ENCODE measurements at places on chromosomes 2 and 18. TPM values are rescaled to one million over a fixed set of nuclear protein-coding genes. Genes with fewer than 3 reads are reported as not detected.
A peak's percentile ranks its signal among the peaks of the same experiment; 100 is the strongest.

The RAB12 gene
- 20.3 TPM for total RNA-seq

The PLCL1 gene
- 27.0 TPM for total RNA-seq

The RTP5 gene
- total RNA-seq: 0.30 TPM

DNA sequence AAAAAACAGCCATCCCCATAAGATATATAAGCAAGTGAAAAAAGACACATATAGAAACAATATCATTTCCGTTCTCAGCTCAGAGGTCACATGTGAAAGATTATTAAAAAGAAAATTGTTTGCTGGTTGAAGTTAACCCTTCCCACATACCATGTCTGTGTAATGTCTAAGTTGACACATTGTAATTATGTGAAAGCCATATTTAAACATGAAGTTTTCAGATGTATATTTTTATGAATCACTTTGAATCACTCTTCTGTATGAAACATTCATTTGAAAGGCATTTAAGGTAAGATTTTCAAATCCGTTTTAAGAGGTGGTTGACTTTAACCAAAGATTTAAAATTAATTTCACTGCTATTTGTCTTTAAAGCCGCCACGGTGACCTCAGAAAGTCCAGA, 441.9 kb downstream of the RND3 start:
- DNase-seq: no peak

DNA sequence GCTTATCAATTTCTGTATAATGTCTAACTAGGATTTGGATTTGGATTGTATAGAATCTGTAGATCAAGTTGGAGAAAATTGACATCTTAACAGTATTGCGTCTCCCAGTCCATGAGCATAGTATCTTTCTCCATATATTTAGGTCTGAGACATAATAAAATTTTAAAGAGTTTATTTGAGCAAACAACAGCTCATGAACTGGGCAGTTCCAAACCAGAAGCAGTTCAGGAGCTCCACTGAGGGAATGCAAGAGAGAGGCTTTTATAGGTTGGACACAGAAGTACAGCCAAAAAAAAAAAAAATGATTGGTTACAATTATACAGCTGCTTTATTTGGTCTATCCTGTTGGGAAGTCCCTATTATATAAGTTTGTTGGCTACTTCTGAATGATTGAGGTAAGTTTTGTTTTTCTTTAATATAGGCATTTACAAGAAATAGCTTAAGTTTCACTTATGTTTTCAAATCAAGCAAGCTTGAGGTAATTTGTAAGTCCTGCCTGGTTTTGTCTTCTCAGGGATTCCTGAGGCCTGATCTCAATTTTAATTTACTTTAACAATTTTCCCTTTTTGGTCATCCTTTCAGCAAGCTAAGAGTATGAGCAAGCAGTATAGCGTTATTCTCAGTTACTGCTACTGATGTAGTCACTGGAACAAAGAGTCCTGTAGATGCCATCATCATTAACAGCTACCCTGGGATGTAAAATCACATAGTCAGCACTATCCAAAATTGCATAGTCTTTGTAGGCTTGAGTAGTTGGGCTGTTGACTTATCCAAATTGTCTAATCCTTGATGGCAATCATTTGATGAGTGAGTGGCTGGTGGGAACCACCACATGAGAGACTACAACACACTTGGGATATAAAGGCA, 27.5 kb upstream of the RUFY4 start:
- no peak for DNase-seq

- peak; percentile 45 for DNase-seq
Measured at GRCh38 chr2:144320491-144320890, 199.4 kb downstream of the ZEB2 start.

DNA sequence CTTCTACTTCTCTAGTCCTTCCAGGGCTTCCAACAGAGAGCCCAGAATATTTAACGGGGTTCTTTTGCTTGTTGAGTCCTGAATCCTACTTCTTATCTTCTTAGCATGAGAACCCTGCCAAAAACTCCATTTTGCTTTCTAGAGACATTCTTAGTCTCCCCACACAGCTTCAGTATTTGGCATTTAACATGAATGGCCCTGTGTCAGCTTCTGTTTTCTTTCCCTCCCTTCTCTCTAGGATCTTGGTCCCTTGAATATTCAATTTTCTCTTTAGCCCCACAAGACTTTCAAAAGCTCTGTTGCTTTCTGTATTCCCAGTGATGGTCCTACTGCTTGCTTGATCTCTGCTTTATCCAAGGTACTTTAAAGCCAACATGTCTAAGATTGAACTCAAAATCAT, 89.5 kb downstream of the WDR7 start:
- no peak for DNase-seq

- no peak for DNase-seq
Measured at GRCh38 chr2:188964976-188965546, 9.1 kb upstream of the COL3A1 start.

DNA sequence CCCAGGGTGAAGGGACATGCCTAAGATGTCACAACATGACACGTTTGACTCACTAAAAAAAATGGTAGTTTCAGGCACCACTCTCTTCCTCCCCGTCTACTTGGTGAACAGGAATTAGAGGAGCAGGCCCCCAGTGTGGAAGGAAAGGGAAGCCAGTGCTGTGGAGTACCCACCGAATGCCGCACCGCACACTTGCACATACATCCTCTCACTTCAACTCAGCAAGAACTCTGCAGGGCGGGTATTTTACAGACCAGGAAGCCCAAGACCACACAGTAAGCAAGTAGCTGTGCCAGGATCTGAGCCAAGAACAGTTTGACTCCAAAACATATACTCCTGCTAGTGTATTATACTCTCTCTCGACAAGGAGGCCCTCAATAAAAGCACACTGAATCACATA, 69.8 kb downstream of the BCL2 start:
- no peak for DNase-seq

DNA sequence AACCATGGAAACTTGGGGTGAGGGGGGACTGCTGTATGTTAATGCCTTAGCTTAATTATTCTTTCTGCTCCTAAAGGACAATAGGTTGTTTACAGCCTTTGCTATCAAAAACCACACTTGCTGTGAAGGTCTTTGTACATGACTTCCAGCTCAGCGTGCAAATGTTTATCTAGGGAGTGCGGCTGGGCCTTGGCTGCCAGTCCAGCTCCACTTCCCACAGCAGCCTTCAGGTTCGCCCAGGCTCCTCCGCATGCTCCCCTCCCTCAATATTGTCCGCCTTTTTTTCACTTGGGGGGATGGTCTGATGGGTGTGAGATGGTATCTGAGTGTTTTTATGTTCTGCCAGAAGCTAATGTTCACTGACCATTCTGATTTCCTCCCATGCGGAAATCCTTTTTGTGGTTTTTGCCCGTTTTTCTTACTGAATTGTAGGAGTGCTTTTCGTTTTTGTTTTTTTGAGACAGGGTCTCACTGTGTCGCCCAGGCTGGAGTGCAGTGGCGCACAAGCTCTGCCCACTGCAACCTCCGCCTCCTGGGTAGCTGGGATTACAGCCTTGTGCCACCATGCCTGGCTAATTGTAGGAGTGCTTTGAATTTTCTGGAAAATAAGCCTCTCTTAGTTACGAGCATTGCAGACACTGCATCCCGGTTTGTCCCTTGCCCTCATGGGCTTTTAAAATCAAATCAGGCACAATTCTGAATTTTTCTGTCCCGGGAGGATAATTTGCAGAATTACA, 28.8 kb downstream of the SH3BP4 start:
- no peak for DNase-seq

- DNase-seq: no peak
Measured at GRCh38 chr2:175844169-175844568, 157.9 kb downstream of the LNPK start.

The EVX2 gene
- total RNA-seq: not detected

The PRKAG3 gene
- not detected for total RNA-seq

DNA sequence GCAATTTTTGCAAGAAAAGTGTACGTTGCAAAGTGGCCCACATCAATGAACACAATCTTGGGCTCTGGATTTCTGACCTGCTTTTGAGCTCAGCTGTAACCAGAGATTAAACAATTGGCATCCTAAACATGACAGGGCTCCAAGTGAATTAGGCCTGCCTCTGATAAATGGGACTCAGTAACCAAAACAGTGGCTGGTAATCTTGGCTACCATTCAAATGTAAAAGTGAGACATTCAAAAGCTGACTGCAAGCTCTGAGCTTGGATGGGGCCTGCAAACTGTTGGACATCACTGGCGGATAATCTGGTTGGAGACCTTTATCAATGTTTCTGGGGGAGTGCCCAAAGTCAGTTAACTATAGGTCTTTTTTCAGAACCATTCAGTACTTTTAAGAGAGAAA, 160.7 kb downstream of the RAB3GAP1 start:
- DNase-seq: no peak

DNA sequence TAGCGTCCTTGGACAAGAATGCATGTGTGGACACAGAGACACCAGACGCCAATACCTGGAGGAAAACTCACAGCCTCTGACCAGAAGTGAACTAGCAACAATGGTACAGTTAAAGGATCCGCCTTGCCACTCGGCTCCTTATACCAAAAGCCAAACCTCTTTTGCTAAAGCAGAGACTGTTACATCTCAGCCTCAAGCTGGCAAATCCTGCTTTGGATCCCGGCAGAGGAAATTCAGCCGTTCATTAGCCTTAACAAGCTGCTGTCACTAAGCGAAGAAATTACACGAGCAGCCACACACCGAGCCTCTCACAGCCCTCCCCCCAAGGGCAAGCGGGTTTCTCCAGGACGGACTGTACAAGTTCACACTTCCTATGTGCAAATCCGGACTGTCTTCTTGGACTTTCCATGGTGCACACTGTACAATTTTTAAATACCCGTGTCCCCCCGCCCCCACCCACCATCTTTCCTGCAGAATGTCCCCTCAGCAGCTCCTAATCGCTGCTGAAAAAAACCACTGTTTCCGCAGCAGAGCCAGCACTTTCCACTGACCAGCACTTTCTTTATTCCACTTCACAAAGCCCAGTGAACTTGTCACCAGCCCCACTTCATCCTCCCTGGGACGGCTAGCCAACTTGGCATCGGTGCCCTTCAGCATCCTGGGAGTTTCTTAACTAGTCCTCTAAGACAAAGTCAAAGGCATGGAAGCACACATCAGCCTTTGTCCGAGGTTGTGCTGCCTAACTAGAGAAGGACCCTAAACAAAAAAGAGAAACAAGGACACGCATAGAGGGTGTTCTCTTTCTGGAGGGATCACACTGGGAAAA, 1.5 kb downstream of the KLF7 start:
- peak; percentile 47 for DNase-seq

The ACSL3 gene
- 65.5 TPM for total RNA-seq

- DNase-seq: peak; percentile 66
Measured at GRCh38 chr2:8575038-8575833, 106.6 kb upstream of the ID2 start.

DNA sequence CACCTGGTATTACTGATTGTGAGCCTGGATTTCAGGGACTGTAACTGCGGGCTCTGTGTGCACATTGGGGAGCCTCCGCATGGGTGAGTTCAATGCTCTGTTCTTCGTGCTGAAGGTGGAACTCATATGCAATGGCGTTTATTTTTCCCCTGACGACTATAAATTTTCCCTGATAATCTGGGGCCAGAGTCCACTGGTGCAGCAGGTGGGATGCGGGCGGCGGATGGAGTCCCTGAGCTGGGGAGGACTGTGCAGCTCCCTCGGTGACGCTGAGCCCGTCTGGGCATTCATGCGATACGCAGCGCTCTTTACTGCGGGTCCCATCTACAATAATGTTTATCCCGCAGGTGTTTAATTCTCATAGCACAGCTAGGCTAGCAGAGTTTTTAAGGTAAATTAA, 181.6 kb upstream of the ALKAL2 start:
- DNase-seq: no peak

DNA sequence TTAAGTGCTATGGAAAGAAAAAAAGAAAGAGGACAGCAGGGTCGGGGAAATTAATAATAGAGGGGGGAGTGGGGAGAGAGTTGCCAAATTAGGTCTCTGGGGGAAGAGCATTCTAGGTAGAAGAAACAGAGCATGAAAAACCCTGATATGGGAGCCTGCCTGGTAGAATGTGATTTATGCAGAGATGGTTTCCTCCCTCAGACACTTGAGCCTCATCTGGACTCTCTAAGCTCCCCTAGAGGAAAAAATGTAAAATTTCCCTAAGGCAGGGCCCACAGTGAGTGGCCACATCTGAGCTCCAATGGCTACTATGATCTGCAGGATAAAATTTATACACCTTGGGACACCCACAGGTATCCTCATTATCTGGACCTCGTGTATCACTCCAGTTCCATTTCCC, 20.6 kb upstream of the EPAS1 start:
- no peak for DNase-seq

- DNase-seq: no peak
Measured at GRCh38 chr18:3409811-3410210, 40.2 kb upstream of the TGIF1 start.

- peak; percentile 43 for DNase-seq
Measured at GRCh38 chr2:32357318-32358110, 691 bp downstream of the BIRC6 start.

DNA sequence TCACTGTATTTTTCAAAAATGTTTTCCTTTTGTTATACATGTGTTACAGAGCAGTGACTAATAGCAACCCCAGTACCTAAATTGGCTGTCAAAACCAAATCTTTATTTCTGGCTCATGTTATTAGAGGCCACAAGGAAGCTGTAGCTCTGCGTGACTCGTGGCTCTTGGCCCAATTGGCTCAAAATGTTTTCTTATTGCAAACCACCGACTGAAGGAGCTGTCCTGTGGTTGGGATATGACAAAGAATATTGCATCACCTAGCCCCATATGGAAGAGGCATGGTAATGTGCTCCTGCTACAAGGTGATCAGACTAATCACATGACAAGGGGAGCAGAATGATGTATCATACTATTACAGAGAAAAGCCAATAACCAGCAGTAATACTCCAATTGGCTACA, 1058.5 kb downstream of the CBLN2 start:
- no peak for DNase-seq

DNA sequence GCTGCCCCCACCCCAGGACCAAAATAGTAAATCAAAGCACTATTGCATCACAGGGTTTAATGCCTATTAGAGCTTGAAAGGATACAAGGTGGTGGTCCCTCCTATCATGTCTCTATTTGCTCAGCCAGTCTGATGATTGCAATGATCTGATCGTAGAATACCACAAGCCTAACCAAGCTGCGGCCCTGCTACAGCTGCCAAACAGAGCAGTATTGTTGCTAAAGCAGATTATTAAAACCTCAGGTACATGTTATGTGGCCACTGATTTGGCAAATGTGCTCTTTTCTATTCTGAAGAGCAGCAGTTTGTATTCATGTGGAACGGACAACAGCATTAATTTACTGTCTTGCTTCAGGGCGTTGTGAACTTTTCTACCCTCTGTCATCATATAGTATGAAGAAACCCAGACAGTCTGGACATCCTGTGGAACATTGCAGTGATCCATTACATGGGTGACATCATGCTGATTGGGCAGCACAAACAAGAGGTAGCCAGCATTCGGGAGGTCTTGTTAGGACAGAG, 8.4 kb upstream of the VAPA start:
- no peak for DNase-seq

The APLF gene
- total RNA-seq: 4.1 TPM

The RAB31 gene
- total RNA-seq: 1.3 TPM

The DSC2 gene
- total RNA-seq: not detected

- DNase-seq: no peak
Measured at GRCh38 chr18:40935423-40935822, 1019.6 kb upstream of the PIK3C3 start.

Data from CD4-positive, alpha-beta T cell (primary cell).